ENCODE measurements at places on chromosomes 1 and 21. TPM values are rescaled to one million over a fixed set of nuclear protein-coding genes. Genes with fewer than 3 reads are reported as not detected.

DNA sequence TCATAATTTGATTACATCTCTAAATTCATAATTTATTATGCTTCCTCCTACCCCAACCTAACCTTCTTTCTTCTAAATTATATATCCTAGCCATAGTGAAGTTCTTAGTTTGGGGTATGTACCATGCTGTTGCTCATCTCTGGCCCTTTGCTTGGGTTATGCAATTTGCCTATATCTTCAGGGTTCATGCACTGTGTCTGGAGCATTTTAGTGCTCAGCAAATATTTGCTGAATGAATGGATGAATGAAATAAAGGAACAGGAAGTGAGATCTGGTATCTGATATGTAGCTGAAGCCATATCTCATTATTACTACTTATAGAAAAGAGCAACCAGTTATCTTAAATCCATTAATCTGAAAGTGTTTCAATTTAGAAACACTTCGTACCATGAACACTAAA is 137.6 kb downstream of the GPATCH2 start:
- H3K36me3 ChIP-seq = no peaks in the 10 kb centered on the region
- no peaks in the 10 kb centered on the region for H3K27me3 ChIP-seq
- no peak overlapping the region for H3K4me3 ChIP-seq
- DNase-seq = no peak
- H3K27ac ChIP-seq = no peak overlapping the region

- no peak overlapping the region for H3K27ac ChIP-seq
- H3K27me3 ChIP-seq = no peaks in the 10 kb centered on the region
- DNase-seq = no peak
These were observed 316.4 kb upstream of the ADGRL2 start for GRCh38 chr1:81484284-81484683.

SHISAL2A gene
- not detected for total RNA-seq

HUNK gene
- total RNA-seq = 1.5 TPM

HOOK1 gene
- not detected for total RNA-seq
